Cardiac muscle cell (in vitro differentiated cells and primary cell): ENCODE measurements at places on chromosomes 1 and 21.

DNA sequence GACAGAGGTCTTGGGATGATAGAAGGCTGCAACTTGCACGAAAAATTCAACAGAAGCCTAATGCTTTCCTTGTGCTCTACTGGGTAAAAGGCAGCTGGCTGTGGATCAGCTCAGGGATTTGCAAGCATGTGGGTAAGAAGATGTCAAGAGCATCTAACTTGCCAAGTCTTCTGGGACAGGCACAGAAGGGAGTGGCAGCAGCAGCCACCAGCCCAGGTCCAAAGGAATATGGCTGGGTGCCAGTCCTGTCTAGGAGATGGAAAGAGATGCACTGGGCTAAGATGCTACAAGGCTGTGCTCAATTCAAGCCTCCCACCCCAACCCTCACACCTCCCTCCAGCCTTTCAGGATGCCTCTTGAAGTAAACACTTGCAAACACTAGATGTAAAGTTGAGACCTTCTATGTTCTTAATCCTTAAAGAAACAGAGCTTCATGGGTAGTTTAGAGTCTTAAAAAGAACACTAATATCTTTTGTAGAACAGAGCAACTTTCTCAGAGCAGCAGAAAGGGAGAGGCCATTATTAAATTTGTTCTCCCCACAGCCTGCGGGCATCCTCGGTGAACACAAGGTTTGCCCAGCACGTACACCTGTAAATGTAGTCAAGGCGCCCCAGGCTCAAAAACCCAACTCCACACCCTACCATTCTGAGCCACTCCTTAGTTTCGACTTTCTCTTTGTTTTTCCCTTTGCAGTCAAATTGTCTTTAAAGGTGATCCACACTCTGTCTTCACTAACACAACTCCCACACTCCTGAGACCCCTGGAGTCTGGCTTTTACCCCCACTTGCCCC is 64.6 kb upstream of the BCAR3 start:
- peaks cover 90% of the 10 kb centered on the region for H3K27me3 ChIP-seq
- no peak overlapping the region for H3K4me3 ChIP-seq
- H3K36me3 ChIP-seq = no peaks in the 10 kb centered on the region
- H3K4me1 ChIP-seq = peaks cover 9% of the 10 kb centered on the region
- H3K27ac ChIP-seq = no peak overlapping the region

DNA sequence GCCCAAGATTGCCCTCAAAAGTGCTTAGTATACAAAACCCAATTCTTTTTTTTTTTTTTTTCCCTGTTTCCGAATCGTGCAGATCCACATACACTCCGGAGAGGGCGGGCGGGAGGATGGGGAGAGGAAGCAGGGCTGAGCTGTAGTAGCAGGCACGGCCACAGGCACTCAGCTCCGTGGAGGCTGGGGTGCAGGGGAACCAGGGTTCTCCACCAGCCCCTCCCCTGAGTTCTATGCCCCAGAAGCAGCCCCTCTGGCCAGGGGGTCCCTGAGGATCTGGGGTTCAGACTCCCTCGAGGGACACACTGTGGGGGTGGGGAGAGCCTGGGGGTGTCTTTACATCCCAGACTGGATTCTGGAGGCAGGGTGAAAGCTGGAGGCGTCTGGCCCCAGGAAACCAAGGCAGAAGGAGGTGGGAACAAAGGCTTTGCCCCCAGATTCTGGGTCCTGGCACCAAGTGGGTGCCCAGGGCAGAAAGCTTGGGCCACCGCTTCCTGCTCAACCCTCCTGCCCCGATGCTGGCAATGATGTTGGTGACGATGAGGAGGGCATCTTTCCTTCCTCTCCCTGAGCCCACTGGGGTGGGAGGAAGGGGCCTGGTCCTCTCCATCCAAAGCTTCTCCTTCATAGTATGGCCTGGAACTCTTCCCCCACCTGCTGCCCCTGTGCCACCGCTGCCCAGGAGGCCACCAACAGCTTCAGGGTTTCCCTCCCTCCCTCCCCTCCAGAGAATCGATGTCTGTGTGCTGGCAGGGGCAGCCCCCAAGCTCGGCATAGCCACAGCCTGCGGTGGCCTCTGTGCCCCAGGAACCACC is 106.4 kb upstream of the TARDBP start:
- no peaks in the 10 kb centered on the region for H3K36me3 ChIP-seq
- H3K4me1 ChIP-seq = peaks cover 22% of the 10 kb centered on the region
- H3K27ac ChIP-seq = no peak overlapping the region
- H3K4me3 ChIP-seq = no peak overlapping the region
- no peak for DNase-seq

DNA sequence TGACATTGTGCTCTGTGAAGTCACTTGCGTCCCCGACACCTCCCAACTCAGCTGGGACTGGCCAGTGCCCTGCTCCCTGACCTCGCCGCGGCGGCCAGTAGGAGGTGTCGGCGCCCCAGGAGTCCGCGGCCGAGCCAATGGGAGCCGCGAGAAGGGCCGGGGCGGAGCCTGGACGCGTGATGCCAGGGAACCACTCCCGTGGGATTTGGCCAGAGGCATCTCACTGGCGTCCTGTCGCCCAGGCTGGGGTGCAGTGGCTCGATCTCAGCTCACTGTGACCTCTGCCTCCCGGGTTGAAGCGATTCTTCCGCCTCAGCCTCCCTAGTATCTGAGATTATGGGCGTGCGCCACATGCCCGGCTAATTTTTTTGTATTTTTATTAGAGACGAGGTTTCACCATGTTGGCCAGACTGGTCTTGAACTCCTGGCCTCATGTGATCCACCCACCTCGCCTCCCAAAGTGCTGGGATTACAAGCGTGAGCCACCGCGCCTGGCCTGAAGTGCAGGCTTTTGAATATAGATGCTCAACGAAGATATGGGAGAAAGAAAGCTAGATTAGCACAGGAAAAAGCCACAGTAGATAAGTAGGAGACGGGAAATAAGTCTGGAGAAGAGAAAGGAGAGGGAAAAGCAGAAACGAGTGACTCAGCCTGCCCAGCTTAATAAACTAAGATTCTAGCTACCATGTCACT is 38.0 kb downstream of the ZBTB8OS start:
- peak overlapping the region; percentile 25 for H3K4me3 ChIP-seq
- DNase-seq = peak; percentile 82
- H3K27me3 ChIP-seq = no peaks in the 10 kb centered on the region
- H3K27ac ChIP-seq = no peak overlapping the region
- H3K4me1 ChIP-seq = no peaks in the 10 kb centered on the region
- no peaks in the 10 kb centered on the region for H3K36me3 ChIP-seq

GRCh38 chr1:164163289-164163849 is 395.6 kb upstream of the PBX1 start:
- no peaks in the 10 kb centered on the region for H3K4me1 ChIP-seq
- no peak overlapping the region for H3K27ac ChIP-seq
- H3K36me3 ChIP-seq = no peaks in the 10 kb centered on the region
- H3K27me3 ChIP-seq = no peaks in the 10 kb centered on the region
- DNase-seq = no peak

- no peak overlapping the region for H3K27ac ChIP-seq
- no peak overlapping the region for H3K4me3 ChIP-seq
- no peaks in the 10 kb centered on the region for H3K36me3 ChIP-seq
- H3K4me1 ChIP-seq = no peaks in the 10 kb centered on the region
- DNase-seq = no peak
- H3K27me3 ChIP-seq = no peaks in the 10 kb centered on the region
Observed at GRCh38 chr21:36254106-36254941, 65.7 kb upstream of the MORC3 start.

DNA sequence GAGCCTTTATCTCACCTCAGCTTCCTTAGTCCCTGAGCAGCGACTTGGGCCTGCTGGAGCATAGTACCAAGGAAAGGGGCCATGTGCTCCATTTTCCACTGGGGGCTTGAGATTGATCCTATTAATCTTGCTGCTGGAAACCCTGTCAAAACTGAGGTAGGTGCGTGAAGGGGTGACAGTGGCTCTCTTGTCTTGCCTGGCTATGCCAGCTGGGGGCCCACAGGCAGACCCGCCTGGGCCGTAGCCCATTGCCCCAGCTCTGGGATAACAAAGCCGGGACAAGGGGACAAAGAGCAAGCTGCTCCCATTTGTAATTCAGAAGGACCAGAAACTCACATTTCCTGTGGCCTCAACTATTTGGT is 10.3 kb upstream of the CELSR2 start:
- no peaks in the 10 kb centered on the region for H3K27me3 ChIP-seq
- DNase-seq = no peak
- peaks cover 31% of the 10 kb centered on the region for H3K36me3 ChIP-seq

DNA sequence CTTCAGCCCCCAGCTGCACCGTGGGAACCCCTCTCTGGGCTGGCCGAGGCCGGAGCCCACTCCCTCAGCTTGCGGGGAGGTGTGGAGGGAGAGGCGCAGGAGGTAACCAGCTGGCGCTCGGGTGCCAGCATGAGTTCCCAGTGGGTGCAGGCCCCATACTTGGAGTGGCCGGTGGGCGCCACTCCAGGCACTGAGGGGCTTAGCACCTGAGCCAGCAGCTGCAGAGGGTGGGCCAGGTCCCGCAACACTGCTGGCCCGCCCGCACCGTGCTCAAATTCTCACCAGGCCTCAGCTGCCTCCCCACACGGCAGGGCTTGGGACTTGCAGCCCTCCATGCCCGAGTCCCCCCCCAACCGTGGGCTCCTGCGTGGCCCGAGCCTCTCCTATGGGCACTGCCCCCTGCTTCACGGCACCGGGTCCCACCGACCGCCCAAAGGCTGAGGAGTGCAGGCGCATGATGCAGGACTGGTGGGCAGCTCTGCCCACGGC is 47.2 kb downstream of the LRRC53 start:
- no peaks in the 10 kb centered on the region for H3K27me3 ChIP-seq
- no peak for DNase-seq
- H3K4me3 ChIP-seq = no peak overlapping the region
- peaks cover 26% of the 10 kb centered on the region for H3K4me1 ChIP-seq

GRCh38 chr1:67701876-67702275 is 16.9 kb downstream of the GADD45A start:
- DNase-seq = no peak
- no peaks in the 10 kb centered on the region for H3K27me3 ChIP-seq
- peaks cover 18% of the 10 kb centered on the region for H3K4me1 ChIP-seq
- no peak overlapping the region for H3K27ac ChIP-seq
- H3K4me3 ChIP-seq = no peak overlapping the region

DNA sequence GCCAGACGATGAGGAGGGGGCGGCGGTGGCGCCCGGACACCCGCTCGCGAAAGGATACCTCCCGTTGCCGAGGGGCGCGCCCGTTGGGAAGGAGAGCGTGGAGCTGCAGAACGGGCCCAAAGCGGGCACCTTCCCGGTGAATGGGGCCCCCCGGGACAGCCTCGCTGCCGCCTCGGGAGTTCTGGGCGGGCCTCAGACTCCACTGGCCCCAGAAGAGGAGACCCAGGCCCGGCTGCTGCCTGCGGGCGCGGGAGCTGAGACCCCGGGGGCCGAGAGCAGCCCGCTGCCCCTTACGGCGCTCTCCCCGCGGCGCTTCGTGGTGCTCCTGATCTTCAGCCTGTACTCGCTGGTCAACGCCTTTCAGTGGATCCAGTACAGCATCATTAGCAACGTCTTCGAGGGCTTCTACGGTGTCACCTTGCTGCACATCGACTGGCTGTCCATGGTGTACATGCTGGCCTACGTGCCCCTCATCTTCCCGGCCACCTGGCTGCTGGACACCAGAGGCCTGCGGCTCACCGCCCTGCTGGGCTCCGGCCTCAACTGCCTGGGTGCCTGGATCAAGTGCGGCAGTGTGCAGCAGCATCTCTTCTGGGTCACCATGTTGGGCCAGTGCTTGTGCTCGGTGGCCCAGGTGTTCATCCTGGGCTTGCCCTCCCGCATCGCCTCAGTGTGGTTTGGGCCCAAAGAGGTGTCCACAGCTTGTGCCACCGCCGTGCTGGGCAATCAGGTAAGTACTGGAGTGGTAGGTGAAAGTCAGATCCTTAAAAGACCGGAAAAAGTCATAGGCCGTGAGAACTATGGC is 588 bp downstream of the FLVCR1 start:
- no peaks in the 10 kb centered on the region for H3K36me3 ChIP-seq
- H3K4me3 ChIP-seq = peak overlapping the region; percentile 50
- H3K27me3 ChIP-seq = no peaks in the 10 kb centered on the region
- peaks cover 18% of the 10 kb centered on the region for H3K4me1 ChIP-seq

- no peaks in the 10 kb centered on the region for H3K36me3 ChIP-seq
- peak; percentile 95 for DNase-seq
- H3K27me3 ChIP-seq = no peaks in the 10 kb centered on the region
- H3K27ac ChIP-seq = no peak overlapping the region
- H3K4me3 ChIP-seq = no peak overlapping the region
Observed at GRCh38 chr21:42724226-42724920, 71.0 kb downstream of the PDE9A start.

DNA sequence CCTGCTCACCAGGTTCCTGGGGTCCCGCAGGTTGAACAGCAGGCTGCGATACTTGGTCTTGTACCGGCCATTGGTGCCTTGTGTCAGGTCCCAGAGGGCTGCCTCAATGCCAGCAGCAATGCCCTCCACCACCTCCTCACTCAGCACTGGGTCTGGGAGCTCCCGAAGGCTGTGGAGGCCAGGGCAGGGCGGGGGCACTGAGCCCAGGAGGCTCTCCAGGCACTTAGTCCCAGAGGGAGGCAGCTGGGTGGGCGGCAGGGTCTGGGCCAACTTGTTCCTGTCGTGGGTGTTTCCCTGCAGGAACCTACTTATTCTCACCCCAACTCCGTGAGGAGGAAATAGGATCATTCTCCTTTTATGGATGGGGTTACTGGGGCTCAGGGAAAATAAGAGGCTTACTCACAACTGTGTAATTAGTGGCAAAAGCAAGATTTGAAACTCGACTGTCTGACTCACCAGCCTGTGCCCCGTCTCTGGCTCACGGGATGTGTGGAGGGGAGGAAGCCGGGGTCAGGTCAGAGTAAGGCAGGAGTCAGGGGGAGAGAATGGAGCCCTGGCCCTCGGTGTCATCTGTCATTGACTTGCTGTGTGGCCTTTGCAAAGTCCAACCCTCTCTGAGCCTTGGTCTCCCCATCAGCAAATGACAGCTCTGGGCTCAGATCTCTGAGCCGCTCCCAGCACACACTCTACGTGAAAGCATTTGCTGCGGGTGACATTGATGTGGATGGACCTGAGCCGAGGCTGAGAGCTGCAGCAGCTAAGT is 17.2 kb downstream of the SPOCD1 start:
- H3K36me3 ChIP-seq = no peaks in the 10 kb centered on the region
- H3K27ac ChIP-seq = no peak overlapping the region
- H3K4me3 ChIP-seq = no peak overlapping the region
- H3K4me1 ChIP-seq = no peaks in the 10 kb centered on the region
